ENCODE measurements at places on chromosomes 11 and 22.

GRCh38 chr11:2271077-2271326 is 614 bp upstream of the ASCL2 start:
- DNase-seq: no peak

GRCh38 chr11:121226415-121227263 is 65.9 kb upstream of the SC5D start:
- no peak for DNase-seq

- DNase-seq: no peak
Observed at GRCh38 chr11:10657308-10658271, 36.0 kb downstream of the IRAG1 start.

GRCh38 chr22:48974443-48975315 is 853.0 kb downstream of the BRD1 start:
- no peak for DNase-seq

DNA sequence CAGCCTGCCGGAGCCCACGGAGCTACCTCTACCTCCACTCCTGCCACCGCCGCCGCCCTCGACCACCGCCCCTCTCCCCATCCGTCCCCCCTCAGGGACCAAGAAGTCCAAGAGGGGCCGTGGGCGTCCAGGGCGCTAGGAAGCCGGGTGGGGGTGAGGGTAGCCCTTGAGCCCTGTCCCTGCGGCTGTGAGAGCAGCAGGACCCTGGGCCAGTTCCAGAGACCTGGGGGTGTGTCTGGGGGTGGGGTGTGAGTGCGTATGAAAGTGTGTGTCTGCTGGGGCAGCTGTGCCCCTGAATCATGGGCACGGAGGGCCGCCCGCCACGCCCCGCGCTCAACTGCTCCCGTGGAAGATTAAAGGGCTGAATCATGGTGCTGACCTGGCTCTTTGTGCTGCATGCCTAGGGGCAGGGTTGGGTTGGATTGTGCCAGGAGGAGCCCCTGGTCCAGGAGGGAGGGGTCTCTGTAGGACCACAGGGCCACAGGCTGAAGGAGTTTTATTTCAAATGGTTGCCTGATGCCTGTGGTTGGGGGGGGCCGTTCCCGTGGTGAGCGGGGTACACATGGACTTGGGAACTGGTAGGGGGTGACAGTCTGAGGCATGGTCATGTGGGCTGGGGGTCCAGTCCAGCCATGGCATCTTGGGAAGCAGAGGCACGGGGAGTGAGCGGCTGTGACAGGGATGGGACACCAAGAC is 2.3 kb downstream of the PTPRCAP start:
- no peak for DNase-seq

DNA sequence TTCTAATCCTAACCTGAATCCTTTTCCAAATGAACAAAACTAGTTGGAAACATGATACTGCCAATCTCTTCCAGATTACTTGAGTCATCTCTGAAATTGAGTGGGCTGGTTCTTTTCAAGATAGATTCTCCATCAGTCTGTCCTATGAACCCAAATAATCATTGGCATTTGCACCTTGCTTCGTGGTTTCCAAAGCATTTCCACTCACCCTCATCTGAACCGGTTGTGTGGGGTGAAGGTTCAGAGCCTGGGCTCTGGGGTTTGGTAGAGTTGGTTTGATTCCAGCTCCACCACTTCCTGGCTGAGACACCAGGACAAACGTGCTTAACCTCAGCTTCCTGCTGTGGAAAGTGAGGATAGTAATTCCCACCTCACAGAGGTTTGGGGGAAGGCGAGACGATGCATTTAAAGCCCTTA is 206.4 kb upstream of the E2F8 start:
- no peak for DNase-seq

DNA sequence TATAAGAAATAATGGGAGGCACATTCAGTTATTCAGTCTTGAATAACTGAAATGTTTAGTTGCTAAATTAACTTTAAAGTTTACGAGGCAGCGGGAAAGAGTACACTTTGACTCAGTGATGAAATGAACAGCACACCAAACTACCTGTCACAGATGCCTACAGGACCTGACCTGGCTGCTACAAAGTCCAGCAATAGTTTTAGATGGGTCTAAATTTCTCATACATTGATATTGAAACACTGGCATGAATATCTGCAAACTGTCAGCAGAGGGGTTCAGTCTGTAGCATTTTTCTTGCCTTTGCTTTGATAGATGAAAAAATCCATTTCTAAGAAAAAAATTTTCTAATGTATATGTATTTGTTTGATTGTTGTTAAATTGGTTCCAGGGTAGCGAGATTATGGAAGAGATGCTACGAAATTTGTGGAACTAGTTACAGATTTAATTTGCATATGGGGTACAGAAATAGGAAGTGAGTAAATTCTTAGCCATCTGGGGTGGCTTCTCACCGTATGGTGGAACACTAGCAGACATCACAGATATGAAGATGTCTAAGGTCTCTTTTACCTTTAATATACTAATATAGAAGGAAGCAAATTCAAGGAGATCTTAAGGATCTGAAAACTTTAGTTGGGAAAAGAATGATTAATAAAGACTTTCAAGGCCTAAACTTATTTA is 20.8 kb upstream of the GAB2 start:
- no peak for DNase-seq

DNA sequence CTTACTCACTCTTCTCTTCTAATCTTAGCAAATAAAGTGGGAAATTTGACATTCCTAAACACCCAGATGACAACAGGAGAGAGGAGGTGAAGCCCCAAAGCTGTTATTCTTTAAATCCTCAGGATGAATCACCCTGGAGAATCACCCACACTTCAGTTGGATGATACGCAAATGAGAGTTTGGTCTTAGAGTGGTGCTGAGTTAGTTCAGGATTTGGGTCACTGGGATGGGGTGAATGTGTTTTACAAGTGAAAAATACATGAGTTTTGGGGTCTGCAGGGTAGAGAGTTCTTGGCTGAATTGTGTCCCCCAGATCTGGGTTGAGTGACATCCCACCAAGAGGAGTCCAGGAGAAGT is 117.2 kb downstream of the GGTLC2 start:
- DNase-seq: no peak

- DNase-seq: no peak
Observed at GRCh38 chr22:46142548-46143490, 7.5 kb upstream of the PPARA start.

DNA sequence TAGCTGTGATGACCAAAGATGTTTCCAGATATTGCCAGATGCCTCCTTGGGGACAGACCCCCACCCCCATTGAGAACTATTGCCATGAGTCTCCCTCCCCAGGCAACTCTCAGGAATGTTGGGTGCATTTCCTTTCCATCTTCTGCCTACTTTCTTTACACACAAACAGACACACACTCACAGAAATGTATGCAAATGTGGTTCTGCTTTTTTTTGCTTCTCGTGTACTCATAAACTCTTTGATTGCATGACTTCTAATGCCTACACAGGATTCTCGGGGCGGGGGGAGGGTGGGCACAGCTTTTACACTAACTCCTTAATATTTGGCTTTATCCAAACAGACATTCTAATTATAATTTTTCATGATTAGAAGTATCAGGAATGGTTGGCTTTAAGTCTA is 53.3 kb upstream of the SUSD2 start:
- DNase-seq: no peak

- no peak for DNase-seq
Observed at GRCh38 chr11:72750556-72751115, 1.6 kb downstream of the ARAP1 start.

- no peak for DNase-seq
Observed at GRCh38 chr11:70517988-70518907, 119.9 kb downstream of the CTTN start.

DNA sequence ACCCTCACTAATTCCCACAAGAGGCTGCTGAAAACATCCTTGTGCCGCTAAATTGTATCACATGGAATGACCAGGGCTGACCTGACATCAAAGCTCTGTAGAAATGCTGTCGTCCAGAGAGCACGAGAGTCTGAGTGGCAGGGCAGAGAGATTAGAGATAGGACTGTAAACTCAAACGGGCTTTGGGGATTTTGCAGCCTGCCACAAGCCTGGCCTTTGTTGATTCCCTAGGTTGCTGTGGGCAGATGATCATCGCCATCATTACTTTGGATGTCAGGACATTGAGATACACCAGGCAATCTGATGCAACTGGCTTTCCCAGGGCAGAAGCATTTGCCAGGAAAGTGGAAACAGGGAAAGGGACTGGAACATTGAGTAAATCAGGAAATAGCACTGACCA is 131.6 kb downstream of the ETS1 start:
- DNase-seq: no peak

GRCh38 chr11:111422494-111423249 is 43.6 kb upstream of the POU2AF1 start:
- no peak for DNase-seq

DNA sequence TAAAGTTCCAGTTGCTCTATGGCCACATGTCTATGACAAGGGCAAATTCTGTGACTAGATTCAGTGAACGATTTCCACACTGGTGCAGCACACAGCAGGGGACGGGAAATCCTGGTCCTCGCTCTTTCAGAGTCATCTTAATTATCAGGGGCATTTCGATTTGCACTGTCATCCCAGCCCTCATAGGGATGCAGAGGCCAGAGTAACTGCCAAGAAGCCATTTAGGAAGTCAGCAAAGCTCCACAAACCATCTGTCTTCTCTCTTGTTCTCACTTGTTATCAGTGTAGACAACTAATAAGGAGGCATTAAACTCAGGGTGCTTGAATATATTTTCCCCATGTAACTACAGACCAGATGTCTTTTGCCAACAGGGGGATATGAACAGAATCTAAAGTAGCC is 151.7 kb downstream of the STK33 start:
- DNase-seq: no peak

- DNase-seq: no peak
Observed at GRCh38 chr11:45141171-45141570, 5.3 kb upstream of the PRDM11 start.

DNA sequence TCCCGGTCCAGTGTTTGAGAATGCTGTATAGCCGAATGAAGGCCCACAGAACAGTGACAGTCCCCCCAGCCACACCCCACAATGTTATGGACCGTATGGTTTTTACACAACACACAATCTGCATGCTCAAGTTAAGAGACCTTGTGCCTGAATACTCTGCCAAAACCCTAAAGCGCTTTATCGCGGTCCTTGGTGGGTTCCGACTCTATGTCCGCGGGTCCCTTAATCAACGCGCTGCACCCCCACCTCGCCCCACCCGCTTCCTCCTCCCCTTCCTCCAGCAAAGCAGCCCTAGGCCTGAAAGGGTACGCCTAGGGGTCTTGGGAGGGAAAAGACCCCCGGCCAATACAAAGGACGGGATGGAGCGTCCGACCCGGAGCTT is 442 bp downstream of the COPB1 start:
- no peak for DNase-seq

GRCh38 chr11:121479698-121480238 is 27.0 kb upstream of the SORL1-AS1 start:
- DNase-seq: no peak

DNA sequence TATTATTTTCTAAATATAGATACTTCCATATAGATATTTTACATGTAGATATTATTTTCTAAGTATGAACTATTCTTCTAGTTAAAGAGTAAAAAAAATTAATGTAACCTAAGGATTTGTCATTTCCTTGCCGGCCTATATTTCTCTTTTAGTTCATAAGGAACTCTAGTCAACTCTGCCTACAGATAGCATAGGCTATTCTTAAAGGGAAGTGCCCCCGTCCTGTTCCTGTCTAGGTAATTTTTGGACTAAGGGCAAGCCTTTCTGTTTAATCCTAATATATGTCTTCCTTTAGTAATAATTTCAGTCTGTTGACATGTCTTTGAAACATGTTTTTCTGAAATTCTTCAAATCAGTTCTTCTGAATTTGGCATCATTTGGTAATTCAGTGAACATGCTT is 161.9 kb downstream of the C11orf91 start:
- no peak for DNase-seq

DNA sequence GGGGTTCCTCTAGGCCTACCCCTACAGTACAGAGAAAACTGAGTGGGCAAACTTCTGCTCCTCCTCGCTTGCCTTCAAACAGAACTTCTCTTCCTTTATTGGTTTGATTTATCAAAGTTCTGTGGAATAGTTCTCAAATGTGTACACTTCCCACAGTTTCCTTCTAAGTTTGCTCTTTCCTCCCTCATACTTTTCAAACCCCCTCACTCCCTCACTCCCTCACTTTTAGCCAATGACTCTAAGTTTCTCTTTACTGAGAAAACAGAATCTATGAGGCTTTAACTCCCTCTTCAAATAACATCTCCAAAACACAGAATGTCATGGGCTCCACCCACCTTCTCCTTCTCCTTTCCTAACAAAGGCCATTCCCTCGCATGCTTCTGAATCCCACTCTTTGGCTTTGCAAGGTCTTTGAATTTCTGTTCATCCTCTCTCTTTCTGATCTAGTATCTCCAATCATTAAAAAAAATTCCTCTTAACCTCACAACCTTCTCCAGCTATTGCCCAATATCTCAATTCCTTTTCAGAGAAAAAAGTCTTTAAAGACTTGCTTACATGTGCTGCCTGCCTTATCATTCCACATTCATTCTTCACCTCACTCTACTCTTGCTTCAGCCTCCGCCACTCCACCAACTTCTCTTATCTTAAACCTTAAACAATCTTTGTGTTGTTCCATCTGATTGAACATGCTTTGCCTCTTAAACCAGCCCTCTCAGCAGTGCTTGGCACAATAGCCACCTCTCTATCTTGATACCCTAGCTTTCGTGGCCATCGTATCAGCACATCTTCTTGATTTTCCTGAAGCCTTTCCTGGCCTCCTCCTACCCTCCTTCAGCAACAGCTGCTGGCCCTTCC is 57.2 kb downstream of the DDI1 start:
- no peak for DNase-seq

DNA sequence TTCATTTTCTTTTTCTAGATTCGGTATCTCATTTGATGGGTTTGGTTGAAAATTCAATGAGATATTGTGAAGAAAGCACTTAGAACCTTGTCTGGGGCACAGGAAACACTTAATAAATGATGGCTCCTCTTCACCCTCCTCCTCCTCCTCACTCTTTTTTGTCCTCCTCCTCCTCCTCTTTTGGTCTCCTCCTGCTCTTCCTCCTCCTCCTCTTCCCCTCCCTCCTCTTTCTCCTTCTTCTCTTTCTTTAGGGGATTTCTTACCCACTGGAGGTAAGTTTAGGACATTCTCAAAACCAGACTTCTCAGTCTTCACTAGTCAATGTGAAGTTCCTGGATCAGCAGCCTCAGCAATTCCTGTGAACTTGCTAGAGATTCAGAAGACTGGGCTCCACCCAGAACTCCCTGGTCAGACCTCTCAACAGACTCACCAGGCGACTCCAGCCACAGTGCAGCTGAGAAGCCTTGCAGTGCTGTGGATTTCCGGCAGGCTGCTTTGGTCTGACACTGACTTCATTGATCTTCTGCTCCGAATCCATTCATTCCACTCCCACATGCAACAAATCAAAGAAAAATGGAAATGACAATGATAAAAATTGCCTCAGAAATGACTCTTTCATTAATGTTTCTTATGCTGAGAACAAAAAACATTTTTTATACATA is 368.6 kb upstream of the B3GAT1 start:
- DNase-seq: no peak

DNA sequence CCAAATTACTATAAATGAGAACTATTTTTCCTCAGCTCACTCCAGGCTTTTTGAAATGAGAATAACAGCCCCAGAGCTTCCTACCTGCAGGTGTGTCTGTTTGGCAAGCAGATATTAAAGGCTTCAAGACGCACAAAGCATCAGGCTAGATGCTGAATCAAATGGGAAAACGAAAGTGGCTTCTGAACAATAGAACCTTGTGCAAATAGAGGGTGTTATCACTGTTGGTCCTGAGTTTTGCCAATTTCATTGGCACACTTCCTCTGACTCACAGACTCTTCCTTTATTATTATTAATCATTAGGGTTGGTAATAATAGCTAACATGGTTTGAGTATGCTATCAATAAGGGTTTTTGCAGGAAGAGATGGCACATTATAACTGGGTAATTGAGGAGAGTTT is 13.4 kb downstream of the SYT13 start:
- peak; percentile 27 for DNase-seq

- DNase-seq: no peak
Observed at GRCh38 chr11:55697817-55698216, 35.8 kb downstream of the OR4C6 start.
